ENCODE measurements at places on chromosomes 16 and 17.

GRCh38 chr16:49348408-49349176, 25.0 kb upstream of the C16orf78 start:
- DNase-seq, result no peak

GRCh38 chr17:81380131-81380530, 15.1 kb upstream of the BAHCC1 start:
- DNase-seq, result no peak

GRCh38 chr16:75479421-75479990, 15.0 kb upstream of the TMEM170A start:
- no peak for DNase-seq

DNA sequence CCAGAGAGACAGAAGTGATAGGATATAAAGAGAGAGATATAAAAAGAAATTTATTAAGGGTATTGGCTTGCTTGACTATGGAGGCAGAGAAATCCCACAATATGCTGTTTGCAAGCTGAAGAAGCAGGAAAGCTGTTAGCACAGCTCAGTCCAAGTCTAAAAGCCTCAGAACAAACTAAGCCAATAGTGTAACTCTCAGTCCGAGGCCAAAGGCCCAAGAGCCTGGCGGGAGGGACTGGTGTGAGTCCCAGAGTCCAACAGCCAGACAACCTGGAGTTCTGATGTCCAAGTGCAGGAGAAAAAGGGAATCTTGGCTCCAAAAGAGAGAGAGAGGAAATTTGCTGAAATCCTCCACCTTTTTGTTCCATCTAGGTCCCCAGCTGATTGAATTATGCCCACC, 30.3 kb upstream of the NACA2 start:
- DNase-seq, result no peak

GRCh38 chr17:49936386-49936785, 32.6 kb upstream of the DLX4 start:
- peak; percentile 16 for DNase-seq

GRCh38 chr17:79803421-79803996, 6.6 kb upstream of the CBX8 start:
- DNase-seq, result peak; percentile 51

DNA sequence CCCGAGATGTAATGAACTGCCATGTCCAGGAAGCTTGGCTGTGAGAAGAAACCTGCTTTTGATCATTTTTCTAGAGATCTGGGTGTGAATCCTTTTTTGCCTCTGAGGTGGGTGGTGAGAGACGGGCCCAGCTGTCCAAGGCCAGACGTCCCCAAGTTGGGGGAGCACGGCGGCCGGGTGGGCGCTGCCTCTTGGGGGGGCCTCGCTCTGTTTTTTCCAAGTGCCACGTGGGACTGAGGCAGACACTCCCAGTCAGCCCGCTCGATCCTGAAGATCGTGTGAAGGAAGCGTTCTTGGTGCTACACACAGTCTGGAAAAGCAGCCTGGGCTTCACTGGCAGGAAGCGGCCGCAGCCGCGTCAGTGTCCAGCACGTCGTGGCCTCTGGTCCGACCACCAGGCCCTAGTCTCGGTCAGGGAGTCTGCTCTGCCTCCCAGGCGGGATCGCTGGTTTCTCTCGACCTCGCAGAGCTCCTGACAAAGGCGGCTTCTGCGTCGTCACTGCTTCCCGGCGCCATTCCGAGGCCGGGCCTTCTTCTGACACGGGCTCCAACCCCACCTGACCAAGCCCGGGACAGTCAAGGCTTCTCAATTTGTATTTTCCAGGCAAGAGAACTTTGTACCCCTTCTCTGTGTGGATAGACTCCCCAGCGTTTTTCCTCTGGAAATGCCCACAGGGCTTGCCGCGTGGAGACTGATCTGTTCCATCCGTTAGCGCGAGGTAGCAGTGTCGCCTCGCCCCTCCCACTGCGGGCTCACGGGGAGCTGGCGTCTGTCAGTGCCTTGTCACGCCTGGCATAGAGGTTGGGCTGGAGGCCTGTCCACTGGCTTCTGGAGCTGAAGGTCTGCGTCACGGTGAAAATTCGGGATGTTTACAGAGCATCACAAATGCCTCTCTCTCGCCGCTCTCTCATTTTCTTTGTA, 12.4 kb downstream of the PRSS27 start:
- DNase-seq, result no peak

DNA sequence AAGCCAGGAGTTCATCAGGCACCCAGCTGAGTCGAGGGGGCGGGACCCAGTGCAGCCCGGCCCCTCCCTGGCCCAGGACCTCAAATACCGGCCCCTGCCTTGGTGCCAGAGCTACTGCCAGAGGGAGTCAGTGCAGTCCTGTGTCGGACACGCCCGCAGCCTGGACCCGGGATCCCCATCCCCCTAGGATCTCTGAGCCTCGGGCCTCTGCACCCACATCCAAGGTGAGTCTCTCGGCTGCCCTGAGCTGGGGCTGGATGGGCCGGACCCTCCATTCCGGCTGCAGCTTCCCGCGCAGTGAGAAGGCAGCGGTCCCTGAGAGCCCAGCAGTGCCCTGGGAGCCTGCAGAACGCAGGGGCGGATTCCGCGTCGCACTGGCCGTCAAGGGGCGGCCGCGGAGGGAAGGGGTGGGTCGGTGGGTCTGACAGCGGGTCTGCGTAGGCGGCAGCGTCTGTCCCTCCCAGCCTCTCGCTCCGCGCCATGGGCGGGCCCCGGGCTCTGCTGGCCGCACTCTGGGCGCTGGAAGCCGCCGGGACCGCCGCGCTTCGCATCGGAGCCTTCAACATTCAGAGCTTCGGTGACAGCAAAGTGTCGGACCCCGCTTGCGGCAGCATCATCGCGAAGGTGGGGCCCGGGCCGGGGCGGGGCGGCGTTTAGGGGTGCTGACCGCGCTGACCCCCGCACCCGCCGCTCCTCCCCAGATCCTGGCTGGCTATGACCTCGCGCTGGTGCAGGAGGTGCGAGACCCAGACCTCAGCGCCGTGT, at the start of gene DNASE1L2:
DNASE1L2 (plus strand) TSS at position 108 of the 765 bp plus-strand sequence; CDS start at position 481, 373 bp downstream.
- no peak for DNase-seq

- DNase-seq, result no peak
These were observed 237.4 kb upstream of the TOM1L1 start for GRCh38 chr17:54662978-54663876.

DNA sequence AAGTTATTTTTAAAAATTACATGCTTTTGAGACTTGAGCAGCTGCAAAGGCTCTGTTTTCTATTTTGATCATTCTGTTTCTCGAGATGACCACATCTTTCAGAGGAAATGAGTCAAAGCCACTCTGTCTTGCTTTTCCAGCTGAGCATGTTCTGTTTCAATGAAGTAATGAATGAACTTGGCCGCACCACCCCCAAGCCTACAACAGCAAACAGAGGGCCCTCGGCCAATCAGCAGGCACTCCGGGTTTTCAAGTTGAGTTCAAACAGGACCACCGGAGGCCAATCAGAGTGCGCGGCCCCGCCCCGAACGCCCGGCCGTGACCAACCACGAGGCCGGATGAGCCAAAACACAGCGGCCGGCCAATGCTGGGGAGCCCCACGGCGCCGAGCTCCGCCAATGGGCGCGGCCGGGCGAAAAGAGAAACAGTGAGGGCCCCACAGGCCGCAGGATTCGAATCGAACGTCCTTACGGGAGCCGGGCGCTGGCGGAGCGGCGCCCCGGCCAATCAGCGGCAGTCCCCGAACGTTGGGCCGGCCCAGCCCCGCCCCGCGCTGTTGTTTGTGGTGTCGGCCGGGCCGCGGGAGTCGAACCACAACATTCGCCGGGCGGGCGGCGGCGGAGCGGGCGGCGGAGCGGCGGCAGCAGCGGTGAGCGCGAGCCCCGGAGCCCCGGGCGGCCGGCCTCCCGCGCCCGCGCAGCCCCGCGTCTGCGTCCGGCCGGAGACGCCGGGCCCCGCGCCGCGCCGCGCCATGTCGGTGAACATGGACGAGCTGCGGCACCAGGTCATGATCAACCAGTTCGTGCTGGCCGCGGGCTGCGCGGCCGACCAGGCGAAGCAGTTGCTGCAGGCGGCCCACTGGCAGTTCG, at the start of gene UBALD2:
UBALD2 (plus strand) TSS at position 594 of the 869 bp plus-strand sequence; CDS start at position 752, 158 bp downstream.
- DNase-seq, result peak; percentile 100

DNA sequence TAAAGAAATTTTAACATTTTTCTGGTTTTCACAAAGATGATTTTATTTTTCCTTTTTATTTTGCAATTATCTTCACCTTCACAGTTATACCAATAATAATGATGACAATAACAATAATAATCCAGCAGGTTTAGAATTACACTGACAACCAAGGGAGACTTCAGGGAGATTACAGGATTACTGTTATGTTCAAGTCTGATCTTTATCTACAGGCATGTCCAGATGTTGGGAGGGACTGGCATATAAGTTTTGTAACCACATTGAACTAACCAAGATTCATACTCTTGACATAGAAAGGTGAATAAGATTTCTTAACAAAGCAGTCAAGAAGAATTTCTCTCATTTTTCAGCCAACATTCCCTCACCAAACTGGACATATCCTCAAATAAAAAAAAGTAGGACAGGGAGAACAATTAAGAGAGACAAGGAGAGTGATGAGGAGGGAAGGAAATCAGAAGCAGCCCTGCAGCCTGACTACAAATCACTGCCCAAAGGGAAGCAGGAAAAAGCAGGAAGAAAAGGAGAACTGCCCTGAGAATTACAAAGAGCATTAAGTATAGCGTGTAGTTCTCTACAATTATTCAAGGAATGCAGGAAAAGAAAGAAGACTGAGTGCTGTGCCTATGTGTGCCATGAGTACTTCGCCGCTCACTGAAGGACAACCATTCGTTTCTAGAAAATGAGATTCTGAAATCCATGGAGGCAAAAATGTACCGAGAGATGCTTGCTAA, 155.7 kb upstream of the C17orf78 start:
- no peak for DNase-seq
